Mesenteric fat pad (tissue), 1 donor: ENCODE measurements at places on chromosomes 2 and 18.

DNA sequence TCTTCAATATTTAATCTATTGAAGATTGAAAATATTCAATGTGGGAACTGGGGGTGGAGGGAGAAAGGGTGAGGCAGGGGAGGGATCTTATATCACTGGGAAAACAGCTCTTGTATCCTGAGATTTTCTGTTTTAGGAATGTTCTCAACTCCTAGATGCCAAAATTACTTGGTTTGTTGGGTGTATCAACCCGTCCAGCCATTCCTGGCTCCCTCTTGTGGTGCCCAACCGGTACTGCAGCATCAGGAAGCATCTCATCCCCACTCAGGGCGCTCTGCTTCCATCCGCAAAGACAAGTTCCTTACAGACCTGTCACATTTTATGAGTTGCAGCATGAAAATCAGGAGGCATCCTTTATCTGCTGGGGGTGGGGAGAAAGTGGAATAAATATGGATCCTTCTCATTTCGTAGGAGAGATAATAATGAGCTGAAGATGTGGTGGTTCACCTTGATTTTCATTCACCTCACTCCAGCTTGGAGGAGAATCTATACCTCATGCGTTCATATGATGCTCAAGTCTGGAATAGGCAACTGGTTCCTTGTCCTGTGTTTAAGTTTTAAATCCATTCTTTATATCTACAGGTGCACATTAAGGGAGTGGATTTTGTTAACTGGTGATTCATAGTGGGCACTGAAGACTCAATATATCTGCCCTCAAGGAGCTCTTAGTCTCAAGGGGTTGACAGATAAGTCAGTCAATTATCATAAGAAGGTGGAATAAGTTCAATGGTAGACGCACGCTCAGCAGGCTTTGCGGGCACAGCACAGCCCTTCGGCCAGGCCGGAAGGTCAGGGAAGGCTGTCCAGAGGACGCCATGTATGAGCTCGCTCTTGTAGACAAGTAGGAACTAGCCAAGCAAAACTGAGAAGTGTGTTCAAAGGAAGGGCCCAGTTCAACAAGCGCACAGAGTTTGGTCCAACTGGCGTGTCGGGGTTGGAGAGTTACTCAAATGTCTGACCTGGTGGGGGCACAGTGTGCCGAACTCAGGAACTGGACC is 127.3 kb downstream of the RNF144A start:
- DNase-seq, result no peak

GRCh38 chr2:179954026-179954425 is 53.1 kb downstream of the CWC22 start:
- no peak for DNase-seq

DNA sequence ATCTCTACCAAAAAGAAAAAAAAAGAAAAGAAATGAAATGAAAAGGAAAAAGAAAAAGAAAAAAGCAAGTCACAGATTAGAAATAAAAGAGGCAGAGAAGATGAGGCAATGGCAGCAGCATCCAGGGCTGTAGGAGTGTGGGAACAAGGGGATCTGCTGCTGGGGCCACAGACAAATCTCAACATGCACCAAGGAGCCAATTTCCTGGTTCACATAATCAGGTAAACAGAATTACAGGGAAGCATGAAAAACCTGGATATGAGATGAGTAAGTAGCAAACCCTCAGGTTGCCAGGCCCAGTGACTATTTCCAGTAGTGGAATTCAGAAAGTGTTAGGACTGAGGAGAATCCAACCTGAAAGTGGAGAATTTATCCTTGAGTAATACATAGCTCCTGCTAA is 77.4 kb upstream of the ARHGAP28 start:
- DNase-seq, result no peak

DNA sequence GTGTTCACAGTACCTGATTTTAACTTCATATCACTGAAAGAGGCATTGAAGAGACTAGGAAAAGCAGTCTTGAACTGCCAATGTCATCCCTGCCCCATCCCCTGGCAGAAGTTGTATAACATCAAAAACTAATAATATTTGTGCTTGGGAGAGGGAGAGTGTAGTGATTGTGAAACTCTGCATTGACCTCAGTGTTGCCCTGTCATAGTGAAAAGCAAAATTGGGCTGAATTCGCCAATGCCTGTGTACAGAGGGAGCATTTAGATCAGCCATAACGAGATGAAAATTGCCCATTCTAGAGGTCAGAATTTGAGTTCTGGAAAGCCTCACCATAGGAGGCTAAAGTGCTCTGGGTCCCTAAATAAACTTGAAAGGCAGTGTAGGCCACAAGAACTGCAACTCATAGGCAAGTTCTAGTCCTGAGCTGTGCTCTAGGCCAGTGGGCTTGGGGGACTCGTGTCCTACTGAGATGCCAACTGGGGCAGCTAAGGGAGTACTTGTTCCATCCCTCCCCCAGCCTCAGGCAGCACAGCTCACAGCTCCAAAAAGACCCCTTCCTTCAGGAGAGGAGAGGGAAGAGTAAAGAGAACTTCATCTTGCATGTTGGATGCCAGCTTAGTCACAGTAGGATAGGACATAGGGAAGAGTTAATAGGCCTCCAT is 855.6 kb downstream of the TSN start:
- no peak for DNase-seq

DNA sequence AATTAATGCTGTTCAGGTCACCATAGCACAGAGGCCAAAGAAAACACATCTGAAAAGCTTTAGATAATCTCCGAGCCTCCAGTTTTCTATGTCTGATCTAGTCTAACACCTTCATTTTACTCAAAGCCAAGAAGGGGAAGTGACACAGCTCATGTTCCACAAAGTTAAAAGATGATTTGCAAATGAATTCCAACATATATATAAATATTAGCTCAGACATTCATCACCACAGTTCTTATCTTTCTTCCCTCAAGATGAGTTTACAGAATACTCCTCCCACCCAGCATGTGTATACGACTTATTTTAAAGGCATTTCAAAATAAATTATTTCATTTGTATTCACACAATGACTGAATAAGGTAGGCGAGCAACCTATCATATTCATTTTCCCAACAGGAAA is 82.4 kb downstream of the AAK1 start:
- DNase-seq, result no peak

DNA sequence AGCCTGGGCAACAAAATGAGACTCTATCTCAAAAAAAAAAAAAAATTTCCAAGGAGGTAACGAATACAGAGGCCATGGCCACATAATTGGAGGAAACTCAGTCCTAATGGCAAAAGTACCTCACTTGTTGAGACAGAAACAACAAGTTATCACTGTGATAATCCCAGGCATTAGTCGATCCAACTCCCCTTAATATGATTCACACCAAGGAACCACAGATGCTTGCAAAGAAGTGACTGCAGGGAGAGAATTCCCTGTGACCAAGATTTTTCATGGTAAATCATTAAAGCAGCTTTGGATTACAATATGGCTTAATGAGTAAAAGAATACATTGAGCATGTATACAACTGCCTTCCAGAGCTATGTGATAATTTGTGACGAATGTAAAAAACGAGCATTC is 80.4 kb upstream of the RNU4ATAC start:
- no peak for DNase-seq

DNA sequence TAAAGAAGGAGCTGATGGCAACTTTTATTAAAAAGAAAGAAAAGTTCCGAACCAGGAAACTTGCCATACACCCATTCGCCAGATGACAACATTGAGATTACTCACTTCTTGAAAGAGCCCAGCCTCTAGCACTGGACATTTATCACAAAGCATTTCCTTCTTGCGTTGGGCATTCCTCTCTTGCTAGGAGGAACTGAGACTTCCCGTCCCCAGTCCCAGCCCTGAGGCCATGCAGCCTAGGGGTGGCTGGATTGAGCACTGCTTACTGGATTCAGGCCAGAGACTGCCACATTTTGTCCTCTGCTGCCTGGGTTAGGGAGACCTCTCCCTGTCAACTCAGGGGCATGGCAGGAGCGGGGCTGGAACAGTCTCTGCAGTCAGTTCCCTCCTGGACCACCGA is 80.1 kb downstream of the SDC1 start:
- DNase-seq, result no peak

GRCh38 chr2:135130751-135131150 is 78.7 kb downstream of the RAB3GAP1 start:
- no peak for DNase-seq
